ENCODE measurements at places on chromosomes 5 and 9. TPM values are rescaled to one million over a fixed set of nuclear protein-coding genes. Genes with fewer than 3 reads are reported as not detected.

DNA sequence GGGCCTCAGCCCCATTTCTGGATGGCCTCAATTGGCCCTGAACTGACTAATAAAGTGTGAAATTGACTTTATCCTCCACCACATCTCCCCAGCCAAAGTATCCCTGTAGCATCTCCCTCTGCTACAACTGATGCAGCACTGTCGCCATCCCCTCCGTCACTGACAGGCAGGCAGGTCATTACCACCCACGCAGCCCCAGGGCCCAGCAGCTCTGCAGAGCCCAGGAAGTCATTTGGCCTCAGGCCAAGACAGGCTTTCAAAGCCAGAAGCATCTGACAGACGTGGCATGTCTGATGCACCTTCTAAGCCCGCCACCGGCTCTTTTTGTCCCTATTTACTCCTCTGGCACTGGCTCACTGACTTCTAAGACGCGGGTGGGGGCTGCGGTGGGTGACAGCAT, 65.3 kb downstream of the ARHGEF37 start:
- no peak for DNase-seq

- DNase-seq, result no peak
Observed at GRCh38 chr5:29796013-29796412, 1397.5 kb upstream of the CDH6 start.

- no peak for DNase-seq
Observed at GRCh38 chr9:136348691-136349090, 14.9 kb downstream of the DNLZ start.

DNA sequence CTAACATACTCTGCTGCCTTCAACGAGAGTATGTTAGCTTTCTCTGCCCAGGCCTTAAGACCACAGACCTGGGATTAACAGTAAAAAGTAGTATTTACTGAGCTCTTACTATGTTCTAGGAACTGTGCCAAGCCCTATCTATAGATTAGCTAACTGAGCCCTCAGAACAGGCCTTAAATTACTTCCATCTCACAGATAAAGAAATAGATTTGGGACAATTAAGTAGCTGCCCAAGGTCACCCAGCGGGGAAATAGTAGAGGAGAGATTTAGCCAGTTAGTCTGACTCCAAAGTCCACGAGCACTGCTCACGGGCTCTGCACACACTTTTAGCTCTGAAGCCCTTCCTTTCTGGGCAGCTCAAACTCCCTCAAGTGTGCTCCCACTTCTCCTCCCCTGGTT, 64.5 kb upstream of the EQTN start:
- no peak for DNase-seq

DNA sequence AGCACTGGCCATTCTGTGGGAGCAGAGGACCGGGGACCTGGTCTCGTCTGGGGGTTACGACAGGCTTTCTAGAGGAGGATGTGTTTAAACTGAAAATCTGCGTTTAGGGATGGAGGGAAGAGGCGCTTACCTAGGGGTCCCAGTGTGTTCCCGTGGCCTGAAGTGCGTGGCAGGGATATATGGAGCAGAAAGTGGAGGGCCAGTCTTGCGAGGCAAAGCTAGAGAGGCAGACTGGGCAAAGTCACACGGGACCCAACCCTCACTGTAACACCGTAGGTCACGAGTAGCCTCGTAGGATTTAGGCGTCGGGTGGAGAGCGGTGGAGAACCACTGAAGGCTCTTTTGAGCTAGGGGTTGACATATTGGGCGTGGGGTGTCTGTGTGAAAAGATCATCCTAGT, 32.8 kb upstream of the POMT1 start:
- no peak for DNase-seq

DNA sequence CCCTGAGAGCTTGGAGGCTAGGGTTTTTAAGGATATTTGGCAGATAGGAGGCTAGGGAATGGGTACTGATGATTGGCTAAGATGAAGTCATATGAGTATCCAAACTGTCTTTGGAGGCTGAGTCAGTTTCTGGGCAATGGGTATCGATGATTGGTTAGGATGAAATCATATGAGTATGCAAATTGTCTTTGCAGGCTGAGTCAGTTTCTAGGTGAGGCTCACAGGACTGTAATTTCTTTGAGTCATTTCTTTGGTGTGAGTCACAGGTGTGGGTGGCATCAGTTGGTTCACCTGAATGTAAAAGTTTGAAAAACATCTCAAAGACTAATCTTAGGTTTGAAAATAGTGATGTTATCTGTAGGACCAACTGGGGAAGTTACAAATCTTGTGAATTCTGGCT, 1068.0 kb downstream of the NR2F1-AS1 start:
- DNase-seq, result no peak

GRCh38 chr9:97388721-97389238, 23.1 kb upstream of the TDRD7 start:
- peak; percentile 11 for DNase-seq

DNA sequence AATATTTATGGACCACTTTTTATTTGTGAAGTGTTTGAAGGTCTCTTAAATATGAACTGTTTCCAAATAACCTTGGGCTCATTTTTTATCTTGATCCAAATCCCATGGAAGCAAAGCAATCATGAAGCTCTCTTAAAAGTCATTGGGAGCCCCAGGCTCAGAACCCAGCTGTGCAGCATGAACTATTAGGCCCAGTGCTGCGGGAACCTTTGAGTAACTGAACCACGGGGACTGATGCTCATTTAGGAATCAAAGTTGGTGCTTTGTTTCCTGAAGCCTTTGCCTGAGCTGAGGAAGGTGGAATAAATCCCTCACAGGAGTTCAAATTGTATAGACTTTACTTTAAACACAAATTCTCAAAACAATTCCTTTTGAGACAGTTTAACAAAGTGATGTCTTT, 27.8 kb downstream of the MAT2B start:
- no peak for DNase-seq

- DNase-seq, result no peak
Observed at GRCh38 chr9:77848897-77849296, 182.7 kb downstream of the GNAQ start.

GRCh38 chr5:153655201-153655510, 164.7 kb downstream of the GRIA1 start:
- DNase-seq, result no peak

- DNase-seq, result no peak
Observed at GRCh38 chr9:114050646-114051045, 27.5 kb downstream of the AMBP start.

DNA sequence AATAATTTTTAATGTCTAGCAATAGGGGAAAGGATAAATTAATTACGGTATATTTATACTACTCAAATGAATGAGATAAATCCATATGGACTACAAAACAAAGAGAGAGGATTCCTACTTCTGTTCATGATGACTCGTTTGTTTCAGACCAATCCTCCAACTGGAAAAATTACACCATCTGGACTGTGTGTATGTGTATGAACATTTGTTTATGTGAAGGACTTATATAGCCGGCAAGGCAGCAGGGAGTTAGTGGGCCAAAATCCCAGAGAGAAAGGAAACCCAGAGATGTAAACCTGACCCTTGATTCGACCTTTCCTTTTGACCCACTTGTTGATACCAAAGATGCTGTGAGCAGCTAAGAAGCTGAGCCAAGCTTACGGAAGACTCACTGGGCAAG, 20.1 kb downstream of the PDE6A start:
- no peak for DNase-seq

DNA sequence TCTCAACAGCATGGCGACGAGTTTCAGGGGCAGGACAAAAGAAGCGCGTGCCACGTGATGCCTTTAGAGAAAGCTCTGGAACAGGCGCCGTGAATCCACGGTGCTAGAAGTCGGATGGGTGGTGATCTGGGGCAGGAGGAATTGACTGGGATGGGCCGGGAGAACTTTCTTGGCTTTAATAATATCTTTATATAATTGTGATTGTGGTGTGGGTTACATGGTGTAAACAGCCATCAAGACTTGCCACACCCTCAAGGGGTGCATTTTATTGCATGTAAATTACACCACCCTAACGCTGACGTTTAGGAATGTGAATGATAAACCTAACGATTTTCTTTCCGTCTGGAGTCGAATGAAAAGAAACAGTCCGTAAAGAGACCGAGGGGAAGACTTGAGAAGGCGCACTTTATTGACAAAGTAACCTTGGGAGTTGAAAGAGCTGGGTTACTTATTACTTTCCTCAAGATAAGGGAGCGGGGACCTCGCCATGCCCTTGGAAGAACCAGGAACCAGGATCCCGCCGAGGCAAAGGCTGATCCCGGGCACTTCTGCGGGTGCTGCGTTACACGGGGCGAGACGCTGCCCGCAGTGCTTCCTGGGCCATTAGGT, 8.5 kb downstream of the NRARP start:
- peak; percentile 84 for DNase-seq

DNA sequence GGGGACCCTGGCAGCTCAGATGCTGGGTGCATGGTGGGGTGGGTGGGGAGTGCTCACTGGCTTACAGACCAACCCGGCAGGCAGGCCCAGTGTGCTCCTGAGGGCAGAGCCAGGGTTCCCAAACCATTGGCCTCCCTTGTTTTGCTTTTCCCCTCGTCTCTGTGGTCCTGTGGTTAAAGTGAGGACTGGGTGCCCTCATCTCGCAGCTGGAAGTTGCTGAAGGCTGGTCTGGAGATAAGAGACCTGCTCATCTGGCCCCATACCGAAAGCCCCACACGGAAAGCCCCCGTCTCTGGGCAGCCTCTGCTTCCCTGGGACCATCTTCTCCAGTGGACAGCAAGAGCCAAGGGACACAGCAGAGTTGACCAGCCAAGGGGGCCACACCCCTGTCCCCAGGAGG, 9.8 kb upstream of the NACC2 start:
- DNase-seq, result no peak

DNA sequence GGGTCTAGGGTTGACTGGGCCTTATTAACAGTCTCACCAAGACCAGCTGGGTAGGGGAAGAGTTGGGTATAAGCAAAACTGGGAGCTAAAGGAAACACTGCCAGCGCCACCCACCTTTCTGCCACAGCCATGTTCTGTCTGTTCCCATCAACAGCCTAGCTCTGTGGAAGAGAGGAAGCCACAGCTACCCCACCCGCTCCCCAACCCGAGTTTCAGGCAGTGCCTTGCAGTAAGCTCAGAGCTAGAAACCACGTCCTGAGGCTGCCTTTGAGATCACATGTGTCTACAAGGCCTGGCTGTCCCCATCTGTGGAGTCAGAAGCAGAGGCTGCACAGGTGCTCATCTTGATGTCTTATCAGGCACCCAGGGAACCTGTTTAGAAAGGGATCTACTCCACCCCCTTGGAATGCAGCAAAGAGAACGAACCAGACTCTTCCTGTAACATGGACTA, 15.3 kb downstream of the HNRNPH1 start:
- DNase-seq, result no peak

GRCh38 chr5:51495672-51496071, 112.4 kb downstream of the ISL1 start:
- no peak for DNase-seq

- DNase-seq, result peak; percentile 60
Observed at GRCh38 chr5:87121304-87122150, 146.2 kb upstream of the RASA1 start.

- no peak for DNase-seq
Observed at GRCh38 chr5:146111409-146111808, 6.0 kb upstream of the PLAC8L1 start.

- DNase-seq, result no peak
Observed at GRCh38 chr5:98464737-98465330, 308.6 kb upstream of the RGMB start.

GRCh38 chr5:31738199-31738598, 99.3 kb downstream of the PDZD2 start:
- DNase-seq, result no peak

- DNase-seq, result no peak
Observed at GRCh38 chr9:121663591-121663990, 12.2 kb downstream of the DAB2IP start.

The GABRA1 gene
- total RNA-seq, result not detected

The UNC13B gene
- total RNA-seq, result 24.4 TPM

The PCDHGA4 gene
- total RNA-seq, result 0.07 TPM
